ENCODE measurements at places on chromosomes 12 and 14.

GRCh38 chr12:130973906-130974305 is 20.2 kb downstream of the ADGRD1 start:
- no peak for DNase-seq

GRCh38 chr14:91509878-91510170 is 286 bp downstream of the PPP4R3A start:
- no peak for DNase-seq

DNA sequence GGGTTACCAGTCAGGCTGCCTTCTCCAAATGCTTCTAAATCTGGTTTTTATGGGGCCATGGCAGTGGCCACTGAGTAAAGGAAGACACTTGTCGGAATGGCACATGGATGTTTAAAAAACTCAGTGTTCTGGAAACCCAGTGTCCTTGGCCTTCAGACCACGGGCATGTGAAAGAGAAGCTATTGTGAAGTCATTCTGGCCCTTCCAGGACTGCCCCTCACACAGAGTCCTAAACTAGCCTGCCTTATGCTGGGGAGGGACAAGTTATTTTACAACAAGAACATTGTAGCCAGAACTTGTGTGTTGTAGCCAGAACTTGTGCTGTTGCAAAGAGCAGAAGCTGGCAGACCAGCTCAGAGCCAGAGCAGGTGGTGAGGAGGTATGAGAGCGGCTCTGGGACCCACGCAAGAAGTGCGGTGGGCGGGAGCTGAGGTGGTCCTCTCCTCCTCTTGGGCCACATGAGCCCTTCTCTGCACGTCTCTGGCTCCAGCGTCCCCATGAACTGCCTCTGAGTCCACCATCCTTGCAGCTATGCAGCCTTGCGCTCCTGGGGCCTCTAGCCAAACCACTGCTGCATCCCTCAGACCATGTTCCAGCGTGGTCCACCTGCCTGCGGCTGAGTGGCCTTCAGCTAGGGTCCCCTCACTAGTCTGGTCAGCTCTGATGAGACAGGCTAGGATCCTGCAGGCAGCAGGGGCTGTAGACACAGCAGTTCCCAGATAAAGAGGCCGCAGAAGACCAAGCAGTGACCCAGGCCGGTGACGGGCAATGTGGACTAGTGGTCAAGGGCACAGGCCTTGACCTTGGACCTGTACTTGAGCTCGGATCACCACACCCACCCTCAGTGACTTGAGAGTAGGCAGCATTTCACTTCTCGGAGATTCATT is 32.5 kb downstream of the MMAB start:
- no peak for DNase-seq

GRCh38 chr14:57403521-57403864 is 13.1 kb downstream of the NAA30 start:
- no peak for DNase-seq

DNA sequence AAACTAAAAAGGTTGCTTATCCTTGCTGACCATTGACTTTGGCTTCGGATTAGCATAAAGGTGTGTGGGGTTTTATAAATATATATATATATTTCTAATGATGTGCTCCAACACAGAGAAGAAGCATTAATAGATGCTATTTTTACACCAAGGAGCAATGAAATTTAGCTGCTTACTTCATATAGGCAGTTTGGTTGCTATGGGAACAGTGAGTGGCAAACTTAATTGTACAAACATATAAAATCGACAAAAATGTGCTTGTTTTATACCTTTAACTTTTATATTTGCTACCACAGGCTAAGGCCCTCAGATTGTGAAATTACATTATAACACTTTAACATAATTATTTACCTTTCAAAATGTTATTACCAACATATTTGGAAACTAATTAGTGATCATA is 303.4 kb downstream of the SEC23A start:
- DNase-seq = no peak

DNA sequence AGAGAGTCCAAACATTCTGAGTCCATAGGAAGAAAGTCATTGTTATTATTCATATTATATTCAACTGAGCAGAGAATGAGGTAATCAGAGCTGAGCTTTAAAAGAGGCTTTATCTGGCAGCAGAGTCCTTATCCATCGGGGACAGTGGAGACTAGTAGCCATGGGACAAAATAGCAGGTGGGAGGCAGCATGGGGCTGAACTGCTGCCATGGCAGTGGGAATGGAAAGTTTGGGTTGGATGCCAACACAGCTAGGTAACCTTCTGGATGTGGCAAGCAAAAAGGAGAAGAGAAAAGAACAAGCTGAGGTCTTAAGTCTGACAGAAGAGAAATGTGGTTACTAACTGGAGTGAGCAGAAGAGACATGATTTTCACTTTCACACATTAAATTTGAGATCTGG is 71.0 kb upstream of the CDKN3 start:
- DNase-seq = no peak

DNA sequence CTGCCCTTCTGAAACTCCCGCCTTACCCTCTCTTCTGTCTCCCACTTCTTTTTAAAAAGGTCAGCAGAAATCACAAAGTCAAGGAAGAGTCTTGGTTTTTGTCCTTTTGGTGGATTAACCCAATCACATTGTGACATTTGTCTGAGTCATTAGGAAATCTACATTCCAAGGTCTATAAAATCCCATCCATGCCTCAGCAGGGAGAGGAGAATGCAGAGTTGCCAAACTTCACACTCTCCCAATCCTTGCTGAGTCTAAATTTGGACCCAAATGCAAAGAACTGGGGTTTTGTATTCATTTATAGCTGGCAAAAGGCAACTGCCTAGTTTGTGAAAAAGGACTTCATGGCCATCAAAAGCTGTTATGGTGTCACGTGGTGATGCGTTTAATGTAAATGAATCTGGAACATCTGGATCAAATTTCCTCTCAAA is 67.9 kb downstream of the TMEM30B start:
- DNase-seq = no peak

DNA sequence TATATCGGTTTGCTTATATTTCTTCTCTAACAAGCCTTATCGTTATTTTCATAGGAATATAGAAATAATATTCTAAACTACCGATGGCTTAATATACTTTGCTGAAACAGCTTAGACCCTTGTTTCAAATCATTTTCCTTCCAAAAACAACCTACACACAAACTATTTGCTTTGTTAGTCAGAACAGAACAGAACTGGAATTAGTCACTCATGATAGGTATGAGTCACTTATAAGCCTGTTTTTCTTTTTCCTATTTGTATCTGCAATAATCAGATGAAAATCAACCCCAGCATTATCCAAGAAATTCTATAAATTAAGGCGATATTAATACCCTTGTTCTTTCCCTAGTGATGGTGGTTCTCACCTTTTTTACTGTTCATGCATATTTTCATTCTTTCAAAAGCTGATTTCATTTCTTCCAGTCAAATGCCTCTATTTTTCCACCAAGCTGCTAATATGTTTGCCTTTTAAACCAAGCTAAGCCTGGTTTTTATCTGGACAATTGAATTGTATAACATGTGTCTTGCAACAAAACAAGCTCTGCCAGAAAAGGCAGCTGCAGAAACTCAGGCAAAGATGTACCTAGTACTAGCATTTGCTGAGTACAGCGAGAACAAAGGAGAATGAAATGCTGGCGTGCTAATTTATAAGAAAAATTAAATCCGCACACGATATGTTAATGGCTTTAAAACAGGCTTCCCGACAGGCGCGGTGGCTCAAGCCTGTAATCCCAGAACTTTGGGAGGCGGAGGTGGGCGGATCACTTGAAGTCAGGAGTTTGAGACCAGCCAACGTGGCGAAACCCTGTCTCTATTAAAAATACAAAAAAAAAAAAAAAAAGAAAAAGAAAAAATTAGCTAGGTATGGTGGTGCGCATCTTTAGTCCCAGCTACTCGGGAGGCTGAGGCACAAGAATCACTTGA is 1418.2 kb downstream of the AACS start:
- DNase-seq = peak; percentile 55

GRCh38 chr12:25004447-25004846 is 55.5 kb upstream of the BCAT1 start:
- no peak for DNase-seq

- no peak for DNase-seq
Measured at GRCh38 chr12:560691-561390, 101.1 kb downstream of the B4GALNT3 start.

GRCh38 chr12:57523706-57524614 is 1.3 kb downstream of the MBD6 start:
- DNase-seq = no peak

GRCh38 chr14:84029246-84029645 is 1500.7 kb upstream of the FLRT2 start:
- DNase-seq = no peak

GRCh38 chr14:36866867-36867266 is 205.2 kb downstream of the PAX9 start:
- no peak for DNase-seq

- no peak for DNase-seq
Measured at GRCh38 chr12:15038137-15038536, 65.3 kb downstream of the PDE6H start.

DNA sequence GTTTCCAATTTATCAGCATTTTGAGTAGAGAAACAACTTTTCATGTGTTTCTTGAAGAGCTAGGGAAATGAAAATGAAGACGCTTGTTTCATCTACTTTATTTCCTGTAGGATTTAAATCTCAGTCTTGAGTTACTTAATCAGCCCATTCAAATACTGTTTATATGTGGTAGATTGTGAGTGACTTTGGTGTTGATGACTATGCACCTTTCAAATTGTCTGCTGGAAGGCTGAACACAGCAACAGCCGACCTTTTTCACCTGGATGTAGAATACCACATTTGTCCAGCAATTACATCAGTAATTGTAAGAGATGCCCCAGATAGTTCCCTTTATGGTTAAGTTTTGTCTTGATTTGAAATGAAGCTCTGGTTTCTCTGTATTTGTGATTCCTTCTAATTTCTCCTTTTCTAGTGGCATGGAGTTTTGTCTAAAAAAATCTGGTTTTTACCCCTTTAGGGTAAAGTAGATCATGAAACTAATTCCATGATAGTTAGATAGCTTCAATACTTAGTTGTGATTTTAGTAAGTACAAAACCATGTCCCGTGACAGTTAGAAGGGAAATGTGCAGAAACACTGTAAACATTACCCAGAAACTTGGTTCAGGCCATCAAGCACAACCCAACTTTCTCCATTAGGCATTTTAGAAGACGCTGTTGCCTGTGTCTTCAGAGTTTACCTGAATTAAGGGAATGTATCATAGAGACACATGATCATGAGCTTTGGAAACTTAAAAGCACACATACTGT is 165.0 kb downstream of the SRGAP1 start:
- no peak for DNase-seq

GRCh38 chr14:77682158-77682553 is 25.7 kb downstream of the ALKBH1 start:
- no peak for DNase-seq

DNA sequence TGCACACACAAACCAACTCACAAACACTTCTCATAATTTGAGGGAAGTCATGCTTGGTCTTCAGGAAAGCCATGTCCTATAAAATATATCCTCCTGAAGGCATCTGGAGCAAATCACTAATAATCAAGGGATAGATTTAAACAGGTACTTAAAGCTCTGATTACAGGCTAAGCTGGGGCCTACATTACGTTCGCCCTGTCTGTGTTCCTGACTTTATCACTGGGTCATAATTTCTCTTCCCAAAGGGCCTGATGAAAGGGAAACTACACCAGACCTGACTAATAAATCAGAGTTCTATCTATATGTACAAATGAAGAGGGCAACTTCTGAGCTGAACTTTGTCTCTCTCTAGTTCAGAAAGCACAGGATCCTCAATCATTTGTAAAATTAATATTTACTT is 43.9 kb upstream of the RASSF8 start:
- no peak for DNase-seq

GRCh38 chr12:104588921-104589590 is 132.3 kb downstream of the CHST11 start:
- DNase-seq = no peak

DNA sequence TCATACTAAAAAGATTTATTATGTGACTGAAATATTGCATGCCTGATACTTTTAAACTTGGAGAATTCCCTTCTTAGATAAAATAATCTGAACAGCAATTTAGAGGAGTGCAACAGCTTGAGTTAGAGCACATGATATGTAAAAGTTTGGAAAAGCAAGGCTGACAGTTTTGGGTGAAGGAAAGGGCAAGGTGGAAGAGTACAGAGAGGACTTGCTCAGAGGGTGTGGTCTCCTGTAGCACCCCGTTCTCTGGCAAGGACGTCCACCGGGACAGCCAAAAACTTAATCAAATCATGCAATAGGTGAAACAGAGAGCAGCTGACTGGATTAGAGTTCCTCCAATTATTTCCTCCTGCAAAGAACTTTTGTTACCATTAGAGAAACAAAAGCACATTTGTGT is 65.2 kb upstream of the PDZRN4 start:
- no peak for DNase-seq

DNA sequence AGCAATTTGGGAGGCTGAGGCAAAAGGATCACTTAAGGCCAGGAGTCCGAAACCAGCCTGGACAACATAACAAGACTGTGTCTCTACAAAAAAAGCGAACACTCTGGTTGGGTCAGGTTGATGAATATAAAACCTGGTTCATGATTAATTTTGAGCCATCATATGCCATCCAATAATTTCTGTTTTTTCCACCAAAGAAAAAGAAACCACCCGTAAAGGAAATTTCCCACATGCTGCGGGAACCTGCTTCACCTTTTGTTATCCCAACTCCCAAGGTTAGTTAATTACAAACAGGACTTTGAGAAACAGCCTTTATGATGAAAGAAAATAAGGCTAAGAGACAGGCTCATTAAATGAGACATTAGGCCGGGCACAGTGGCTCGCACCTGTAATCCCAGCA is 24.1 kb upstream of the BICDL1 start:
- DNase-seq = no peak

DNA sequence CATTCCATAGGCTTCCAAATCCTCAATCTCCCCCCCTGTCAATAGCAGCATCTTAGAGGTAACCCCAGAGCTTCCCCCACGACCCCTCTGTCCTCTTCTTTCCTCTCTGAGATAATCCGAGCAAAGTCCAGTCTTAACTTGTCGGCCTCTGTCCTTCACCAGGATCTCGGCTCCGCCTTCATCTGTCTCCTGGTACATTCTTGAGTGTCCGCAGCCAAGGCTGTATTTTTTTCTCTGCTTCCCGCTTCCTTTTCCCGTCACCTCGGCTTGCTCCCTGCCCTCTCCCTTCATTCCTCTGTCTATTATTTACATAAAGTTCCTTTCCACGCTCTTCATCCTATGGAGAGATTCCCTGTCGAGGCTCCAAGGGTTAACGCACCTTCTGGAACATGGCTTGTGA is 153.9 kb upstream of the GSC start:
- no peak for DNase-seq

DNA sequence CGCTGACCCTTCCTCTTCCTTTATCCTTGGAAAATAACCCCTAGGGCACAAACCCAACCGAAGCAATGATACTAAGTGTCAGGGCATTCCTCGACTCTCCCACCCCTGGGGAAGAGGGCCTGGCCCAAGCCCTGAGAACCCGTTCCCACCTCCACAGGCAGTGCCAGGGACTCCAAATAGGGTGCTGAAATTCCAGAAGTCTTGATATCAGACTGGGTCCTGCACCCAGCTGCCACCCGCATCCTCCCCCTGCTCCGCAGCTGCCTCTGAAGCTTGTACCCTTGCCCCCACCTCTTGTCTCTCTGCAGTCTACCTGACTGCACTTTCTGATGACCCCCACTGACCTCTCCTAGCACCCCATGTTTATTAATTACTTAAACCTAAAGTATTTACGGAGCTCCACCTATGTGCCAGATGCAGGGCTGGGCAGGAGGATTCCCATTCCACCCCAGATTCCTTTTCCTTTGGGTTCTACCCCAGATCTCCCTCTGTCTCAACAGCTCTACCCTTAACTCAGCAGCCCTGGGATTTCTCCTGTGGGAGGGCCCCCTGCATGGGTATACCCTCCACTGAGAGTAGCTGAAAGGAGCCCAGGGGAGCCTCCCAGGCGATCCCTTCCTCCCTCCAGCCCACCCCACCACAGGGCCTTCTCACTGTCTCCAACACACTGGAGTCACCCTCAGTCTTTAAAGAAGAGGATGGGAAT is 4.1 kb upstream of the KRT18 start:
- DNase-seq = no peak

Measured in NCI-H2081 treated with DMSO at 0.1 percent for 48 hours (cell line).